Activated T-helper 17 cell treated with anti-CD3 and anti-CD28 coated beads, Interleukin-2, amount 50 U/mL, for 72 hours (primary cell): ENCODE measurements at places on chromosomes 16 and 17.

DNA sequence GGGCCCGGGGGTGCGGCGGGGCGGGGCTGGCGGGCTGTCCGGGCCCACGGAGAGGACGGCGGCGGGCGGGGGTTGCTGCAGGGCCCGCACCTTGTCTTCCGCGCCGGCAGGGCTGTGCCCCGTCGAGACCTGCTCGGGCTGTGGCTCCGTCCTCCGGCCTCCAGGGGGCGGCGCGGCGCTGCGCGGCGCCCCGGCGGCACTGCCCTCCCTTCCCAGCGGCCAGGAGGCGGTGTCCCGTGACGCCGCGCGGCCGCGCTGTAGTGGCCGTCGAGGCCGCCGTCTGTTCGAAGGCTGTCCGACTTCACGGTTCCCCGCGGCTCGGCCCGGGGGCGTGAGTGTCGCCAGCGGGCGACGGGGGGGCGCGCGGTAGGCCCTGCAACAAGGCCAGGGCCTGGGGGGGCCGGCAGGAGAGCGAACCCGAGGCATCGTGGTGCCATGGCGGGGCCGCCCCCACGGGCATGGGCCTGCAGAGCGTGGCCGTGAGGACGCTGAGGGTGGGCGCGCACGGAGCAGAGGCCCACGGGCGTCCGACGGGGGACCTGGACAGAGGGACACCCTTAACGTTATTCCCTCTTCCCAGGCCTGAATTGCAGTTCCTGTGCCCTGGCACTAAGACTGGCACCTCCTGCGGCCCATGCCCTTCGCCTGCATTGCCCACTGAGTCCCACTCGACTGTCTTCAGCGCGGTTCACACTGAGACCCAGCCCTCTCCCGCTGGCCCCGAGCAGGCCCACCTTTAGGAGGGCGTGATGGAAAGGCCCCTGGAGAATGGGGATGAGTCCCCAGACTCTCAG, at the start of gene PLEKHG4:
Gene PLEKHG4 (plus strand): TSS at position 237 of the 794 bp plus-strand sequence. CDS start 513 bp downstream, at position 750.
- ATAC-seq = peak; percentile 90

- ATAC-seq = no peak
These were observed 276.1 kb downstream of the SNX29 start for GRCh38 chr16:12252616-12253015.

GRCh38 chr17:80615376-80615775, 70.7 kb downstream of the RPTOR start:
- no peak for ATAC-seq

DNA sequence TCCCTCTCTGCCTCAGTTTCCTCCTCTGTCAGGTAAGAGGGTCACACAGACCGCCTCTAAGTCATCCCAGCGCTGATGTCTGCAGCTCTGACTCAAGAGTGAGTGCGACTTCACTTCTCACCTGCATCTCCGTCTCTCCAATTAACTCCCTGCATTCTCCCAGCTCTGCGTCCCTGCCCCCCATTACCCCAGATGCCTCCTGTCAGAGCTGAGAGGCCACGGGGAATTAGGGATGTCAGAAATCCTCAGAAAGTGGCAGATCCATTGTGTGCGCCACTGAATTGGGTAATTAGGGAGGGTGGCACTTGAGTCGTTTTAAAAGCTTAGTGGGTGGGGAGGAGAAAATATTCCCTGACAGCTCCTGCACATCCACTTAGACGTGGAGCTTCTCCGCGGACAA, 885.4 kb upstream of the EEF2KMT start:
- no peak for ATAC-seq

GRCh38 chr16:47057630-47057993, 84.1 kb upstream of the DNAJA2 start:
- no peak for ATAC-seq

DNA sequence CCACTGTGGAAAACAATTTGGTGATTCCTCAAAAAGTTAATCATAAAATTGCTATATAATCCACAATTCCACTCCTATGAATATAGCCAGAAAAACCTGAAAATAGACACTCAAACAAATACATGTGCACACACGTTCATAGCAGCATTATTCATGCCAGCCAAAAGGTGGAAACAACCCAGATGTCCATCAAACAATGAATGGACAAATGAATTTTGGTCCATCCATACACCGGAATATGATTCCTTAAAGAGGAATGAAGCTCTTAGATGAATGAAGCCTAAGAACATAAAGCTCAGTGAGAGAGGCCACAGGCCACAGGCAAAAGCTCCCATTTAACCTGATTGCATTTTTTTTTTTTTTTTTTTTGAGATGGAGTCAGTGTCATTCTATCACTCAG, 114.6 kb upstream of the TNRC6C start:
- ATAC-seq = no peak

- ATAC-seq = no peak
These were observed 296.5 kb downstream of the SLC39A11 start for GRCh38 chr17:72795941-72796340.

DNA sequence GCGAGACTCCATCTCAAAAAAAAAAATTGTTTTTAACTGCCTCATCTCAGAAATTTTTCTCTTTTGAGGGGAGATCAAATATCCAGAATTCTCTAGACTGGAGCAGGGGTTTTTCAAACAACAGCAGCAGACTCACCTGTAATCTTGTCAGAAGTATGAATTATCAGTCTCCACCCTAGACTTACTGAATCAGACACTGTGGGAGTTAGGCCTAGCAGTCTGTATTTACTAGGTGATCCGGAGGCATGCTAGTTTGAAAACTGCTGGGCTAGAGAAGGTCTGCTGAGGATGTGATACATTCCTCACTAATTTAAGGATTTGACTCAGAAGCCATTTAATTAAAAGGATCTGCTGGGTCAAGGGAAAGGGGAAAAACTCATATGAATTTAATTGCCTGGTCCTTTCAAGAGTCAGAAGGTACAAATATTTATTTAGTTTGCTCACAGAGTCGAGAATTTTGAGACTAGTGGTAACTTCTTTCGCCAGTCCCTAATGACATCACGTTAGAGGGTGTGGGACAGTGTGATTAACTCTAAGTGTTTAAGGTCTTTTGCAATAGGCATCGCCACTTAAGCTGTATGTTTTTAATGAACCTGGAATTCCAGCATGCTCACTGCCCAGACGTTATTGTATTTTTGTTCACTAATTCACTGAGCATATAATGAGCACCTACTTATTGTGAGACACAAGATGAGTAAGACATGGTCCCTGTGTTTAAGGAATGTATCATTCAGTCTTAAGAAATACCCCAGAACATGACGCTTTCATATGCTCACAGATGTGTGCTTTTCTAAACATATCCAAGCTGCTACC, 14.2 kb downstream of the ATP6V0A1 start:
- ATAC-seq = no peak

DNA sequence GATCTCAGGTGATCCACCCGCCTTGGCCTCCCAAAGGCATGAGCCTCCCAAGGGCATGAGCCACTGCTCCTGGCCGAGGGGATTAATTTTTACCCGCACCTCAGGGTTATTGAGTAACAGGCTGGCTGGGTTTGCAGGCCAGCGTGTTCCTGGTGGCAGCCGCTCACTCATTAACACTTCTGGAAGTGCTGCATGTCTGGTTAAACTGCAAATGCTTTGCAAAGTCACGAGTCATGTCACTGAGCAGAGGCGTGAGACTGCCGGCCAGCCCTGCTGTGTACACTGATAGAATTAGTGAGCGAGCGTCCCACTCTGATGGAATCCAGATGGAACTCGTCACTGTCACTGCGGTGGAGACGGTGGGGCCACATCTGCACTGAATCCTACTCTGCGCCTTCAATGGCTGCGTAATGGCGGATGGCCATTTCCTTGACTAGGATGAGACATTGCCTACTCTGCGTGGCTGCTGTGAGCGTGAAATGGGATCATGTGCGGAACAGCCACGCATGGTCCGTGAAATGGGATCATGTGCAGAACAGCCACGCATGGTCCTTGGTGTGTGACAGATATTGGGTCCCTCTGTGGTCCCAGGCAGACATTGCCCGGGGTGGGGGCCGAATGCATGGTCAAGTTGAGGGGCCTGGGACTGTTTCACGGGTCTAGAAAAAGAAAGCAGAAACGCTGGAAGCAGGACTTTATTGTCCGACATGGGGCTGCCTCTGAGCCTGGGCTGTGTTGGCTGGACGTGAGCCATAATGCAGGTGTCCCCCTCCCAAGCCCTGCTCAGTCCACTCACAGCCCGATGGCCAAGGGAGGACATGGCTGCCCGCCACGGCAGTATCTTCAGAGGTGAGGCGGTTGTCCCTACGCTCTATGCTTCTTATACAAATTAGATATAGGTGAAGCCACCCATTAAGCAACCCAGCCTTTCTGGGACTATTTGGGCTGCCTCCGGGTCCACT, 740 bp upstream of the SLC5A10 start:
- no peak for ATAC-seq

- peak; percentile 9 for ATAC-seq
These were observed 158 bp downstream of the ALYREF start for GRCh38 chr17:81891303-81891552.

GRCh38 chr17:82065638-82066303, at the start of gene DUS1L:
Gene DUS1L, minus strand, starts transcription at chr17:82065804. Its CDS starts 745 bp downstream, at chr17:82065059.
- ATAC-seq = peak; percentile 85

DNA sequence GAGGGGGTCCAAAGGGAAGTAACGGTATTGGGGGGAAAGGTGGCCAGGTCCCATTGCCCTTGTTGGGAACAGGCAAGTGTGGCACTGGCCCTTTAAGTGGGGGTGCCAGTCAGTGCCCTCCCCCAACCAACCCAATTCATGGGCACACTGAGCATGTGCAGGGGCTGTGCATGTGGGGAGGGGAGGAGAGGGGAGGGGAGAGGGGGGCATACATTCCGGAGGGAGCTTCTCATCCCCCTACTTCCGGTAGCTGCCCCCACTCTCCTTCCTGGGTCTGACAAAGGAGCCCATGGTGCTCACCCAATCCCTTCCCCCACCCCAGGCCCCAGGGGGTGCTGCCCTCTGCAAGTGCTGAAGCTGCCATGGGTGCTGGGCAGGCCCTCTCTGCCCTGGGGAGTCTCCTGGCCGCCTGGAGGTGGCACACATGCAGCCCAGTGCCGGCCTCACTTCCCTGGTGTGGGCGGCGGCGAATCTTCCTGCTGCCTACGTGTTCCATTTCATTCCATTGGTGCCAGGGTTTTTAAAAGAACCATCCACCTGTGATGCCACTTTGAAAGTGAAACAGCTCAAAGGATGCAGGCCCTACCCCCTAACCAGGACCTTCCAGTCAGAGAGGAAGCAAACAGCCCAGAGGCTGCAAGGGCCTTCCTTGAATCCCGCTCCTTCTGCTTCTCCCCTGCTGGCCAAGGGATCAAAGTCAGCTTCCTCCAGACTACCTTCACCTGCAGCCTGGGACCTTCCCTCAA, 11.0 kb downstream of the HEXIM2 start:
- ATAC-seq = peak; percentile 75

- no peak for ATAC-seq
These were observed 2.9 kb downstream of the CMTM1 start for GRCh38 chr16:66569131-66569530.

GRCh38 chr17:75115555-75115954, 5.8 kb downstream of the ARMC7 start:
- ATAC-seq = no peak

DNA sequence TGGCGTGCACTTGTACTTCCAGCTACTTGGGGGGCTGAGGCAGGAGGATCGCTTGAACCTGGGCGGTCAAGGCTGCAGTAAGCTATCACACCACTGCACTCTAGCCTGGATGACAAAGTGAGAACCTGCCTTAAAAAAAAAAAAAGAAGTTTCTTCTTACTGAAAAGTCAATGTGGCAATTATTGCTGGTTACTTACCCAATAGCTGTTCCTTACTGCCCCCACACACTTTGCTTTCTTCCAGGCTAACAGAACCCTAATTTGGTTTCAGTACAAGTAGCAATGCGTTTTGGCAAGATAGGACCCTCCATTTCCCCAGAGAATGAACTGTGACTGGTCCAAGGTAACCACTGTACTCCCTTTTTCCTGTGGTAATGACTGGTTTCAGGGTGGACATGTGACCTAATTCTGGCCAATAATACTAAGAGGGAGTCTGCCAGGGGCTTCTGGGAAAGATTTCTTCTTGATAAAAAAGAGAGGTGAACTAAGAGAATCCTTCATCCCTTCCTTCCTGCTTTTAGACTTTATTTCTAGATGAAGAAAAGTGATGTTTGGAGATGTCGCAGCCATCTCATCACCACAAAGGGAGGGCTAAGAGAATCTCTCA, 58.8 kb upstream of the MSI2 start:
- ATAC-seq = no peak

DNA sequence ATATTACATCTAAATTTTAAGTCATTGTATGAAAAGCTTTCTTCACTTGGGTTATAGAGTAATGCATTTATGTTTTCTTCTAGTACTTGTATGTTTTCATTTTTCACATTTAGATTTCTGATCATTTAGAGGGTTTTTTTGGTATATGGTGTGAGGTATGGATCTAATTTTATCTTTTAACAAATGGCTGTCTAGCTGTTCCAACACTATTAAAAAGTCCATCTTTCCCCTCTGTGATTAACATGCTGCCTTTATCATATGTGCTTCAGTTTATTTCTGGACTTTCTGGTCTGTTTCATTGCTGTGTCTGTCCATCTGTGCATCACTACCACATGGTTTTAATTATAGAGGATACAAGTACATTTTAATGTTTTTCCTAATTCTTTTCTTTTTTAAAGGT, 163.8 kb downstream of the MYO1D start:
- ATAC-seq = no peak

DNA sequence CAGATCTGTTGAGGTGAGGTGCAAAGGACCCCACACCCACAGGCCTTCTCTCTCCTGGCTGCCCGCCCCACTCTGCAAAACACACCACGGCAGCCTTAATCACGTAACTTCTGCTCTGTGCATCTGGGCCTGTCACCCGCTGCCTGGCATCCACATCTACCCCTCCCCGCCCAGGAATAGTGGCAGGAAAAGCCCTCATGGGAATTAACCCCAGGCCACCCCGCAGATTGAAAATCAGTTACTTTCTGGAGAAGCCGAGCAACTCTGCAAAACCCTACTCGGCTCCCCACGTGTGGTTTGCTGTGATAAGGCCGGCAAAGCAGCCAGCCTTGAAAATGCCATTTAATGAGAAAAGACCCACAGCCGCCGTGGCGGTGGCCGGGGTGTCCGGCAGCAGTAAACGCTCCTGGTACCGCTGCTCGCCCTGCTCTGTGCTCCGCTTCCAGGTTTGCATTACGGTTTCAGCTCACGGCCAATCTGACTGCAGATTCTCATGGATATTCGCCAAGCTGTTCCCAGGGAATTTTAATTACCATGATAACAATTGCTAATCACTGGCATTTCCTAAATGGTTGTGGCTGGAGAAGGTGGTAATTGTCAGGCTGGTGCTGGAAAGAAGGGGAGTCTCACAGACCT, 78.0 kb upstream of the DOC2B start:
- no peak for ATAC-seq

DNA sequence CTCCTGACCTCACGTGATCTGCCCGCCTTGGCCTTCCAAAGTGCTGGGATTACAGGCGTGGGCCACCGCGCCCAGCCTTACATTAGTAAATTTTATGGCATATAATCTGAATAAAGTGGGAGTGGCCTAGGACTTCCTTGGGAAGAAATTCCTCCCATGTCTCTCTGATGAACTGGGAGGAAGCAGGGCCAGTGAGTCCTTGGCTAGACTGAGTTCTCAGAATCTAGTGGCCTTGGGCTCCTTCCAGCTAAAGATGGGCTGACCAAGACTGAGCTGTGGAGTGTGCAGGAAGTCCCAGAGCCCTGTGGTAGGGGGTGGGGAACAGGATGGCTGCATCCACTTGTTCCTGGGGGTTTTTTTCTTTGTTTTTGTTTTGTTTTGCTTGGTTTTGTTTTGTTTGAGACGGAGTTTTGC, 10.0 kb upstream of the NAGLU start:
- ATAC-seq = no peak
